Activated T-helper 2 cell treated with anti-CD3 and anti-CD28 coated beads, Interferon-gamma antibody, Interleukin-2, Interleukin-4, amounts not matched to agents 10 μg/mL and 5 μg/mL and 100 μg/mL, durations not matched to agents 14 hours and 24 hours and 36 hours (primary cell): ENCODE measurements at places on chromosomes 6 and 20.

DNA sequence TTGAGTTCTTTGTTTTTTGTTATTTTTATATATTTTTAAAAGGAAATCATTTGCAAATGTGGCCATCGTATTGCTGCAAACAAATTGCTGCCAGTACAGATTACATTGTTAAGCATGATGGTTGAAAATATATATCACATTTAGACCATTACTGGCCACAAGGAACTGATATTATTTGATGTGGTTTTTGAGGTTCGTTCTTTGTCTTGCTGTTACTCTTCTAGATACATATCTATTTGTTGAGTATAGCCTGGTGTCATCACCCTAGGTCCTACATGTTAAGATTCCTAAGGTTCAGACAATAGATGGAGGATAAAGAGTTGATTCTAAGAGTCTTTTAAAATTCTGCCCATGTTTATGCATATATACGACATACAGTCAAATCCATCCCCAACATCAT lies 306.0 kb downstream of the FARS2 start:
- no peak for DNase-seq

DNA sequence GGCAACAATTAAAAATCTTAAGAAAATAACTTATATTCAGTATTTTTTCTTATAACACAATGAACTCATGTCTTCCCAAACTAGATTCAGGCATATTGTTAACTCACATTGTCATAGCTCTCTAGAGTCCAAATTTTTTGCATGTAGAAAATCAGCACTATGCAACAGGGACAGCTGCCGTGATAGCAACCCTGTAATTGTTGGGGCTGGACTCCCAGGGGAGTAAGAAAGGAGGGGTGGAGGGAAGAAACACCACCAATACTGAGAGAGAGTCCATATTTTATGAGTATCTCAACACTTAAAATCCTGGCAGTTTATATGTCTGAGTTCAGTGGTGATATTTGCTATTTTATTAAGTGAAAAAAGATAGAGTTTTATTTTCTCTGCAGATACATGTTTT lies 89.6 kb upstream of the HS3ST5 start:
- no peak for DNase-seq

GRCh38 chr6:40705354-40705753 lies 118.2 kb upstream of the LRFN2 start:
- no peak for DNase-seq

GRCh38 chr6:82363428-82364086 lies at the start of gene TPBG:
TPBG (plus strand) TSS chr6:82363817; CDS start chr6:82364962, 1,145 bp downstream.
- DNase-seq: no peak

DNA sequence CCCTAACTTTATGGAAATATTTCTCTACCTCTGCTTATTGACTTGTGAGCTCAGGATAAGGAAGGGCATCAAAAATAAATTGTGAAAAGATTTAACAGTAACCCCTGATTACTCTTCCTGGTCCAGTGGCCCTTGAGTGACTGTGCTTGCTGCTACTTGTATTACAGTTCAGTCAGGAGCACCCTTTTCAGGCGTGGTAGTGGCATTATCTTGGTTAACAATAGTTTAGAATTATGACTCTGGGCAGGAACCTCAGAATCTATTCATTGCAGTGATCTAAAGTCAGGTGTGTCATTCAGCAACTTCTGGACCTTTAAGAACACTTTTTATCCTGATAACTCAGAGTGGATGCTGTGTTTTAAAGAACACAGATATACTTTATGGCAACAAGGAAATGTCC lies 43.4 kb downstream of the FAM135A start:
- DNase-seq: no peak

GRCh38 chr6:22755605-22756004 lies 186.2 kb downstream of the HDGFL1 start:
- DNase-seq: no peak

DNA sequence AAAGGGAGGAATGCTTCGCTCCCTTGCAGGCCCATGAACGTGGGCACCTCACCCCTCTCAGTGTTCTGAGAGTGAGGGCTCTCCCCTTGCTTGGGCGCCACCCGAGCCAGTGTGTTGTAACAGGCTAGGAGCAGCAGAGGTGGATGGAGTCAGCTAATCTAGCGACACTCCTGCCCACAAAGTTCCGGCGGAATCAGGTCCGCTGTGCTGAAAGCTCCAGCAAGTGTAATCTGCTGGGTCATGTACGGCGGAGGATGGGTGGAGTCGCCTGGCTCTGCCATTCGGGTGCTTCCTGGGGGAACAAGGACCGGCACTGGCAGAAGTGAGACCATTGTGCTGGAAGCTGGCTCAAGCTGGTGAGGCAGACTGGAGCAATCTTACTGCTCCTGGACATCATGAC lies 1310.1 kb downstream of the EPHA7 start:
- no peak for DNase-seq
